Muscle of arm (tissue), 14 donors: ENCODE measurements at places on chromosomes 1 and 21. TPM values are rescaled to one million over a fixed set of nuclear protein-coding genes. Genes with fewer than 3 reads are reported as not detected.

DNA sequence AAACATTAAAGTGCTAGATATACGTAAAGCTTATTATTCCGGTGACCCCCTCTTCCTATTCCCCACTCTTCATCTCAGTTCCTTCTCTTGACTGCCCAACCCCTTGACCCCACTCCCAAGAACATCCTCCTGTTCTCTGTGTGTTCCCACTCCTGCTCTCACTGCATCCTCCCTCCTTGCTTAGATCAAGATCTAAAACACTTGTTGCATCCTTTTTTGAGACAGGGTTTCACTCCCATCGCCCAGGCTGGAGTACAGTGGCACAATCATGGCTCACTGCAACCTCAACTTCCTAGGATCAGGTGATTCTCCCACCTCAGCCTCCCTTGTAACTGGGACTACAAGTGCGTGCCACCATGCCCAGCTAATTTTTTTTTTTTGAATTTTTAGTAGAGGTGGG lies 13.5 kb downstream of the ATP2B4 start:
- DNase-seq = no peak

The EXO1 gene
- 8.1 TPM for polyA plus RNA-seq

DNA sequence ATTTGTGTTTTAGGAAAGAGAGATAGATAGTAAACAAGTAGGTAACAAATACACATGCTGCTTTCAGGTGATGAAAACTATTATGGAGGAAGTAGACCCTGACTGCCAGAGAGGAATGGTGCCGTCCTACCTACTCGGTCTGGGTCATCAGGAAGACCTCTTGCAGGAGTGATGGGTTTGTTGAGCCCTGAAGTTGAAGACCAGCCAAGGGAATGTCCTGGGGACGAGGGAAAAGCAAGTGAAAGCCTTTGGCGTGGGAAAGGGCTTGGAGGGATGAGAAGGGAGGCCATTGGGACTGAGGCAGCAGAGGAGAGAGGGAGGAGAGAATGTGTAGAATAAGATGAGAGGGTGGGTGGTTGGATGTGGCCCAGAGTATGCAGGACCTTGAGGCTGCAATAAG lies 379.5 kb upstream of the USP24 start:
- no peak for DNase-seq

- DNase-seq = peak; percentile 76
These were observed at the start of gene DEGS1 for GRCh38 chr1:224182866-224183590. Gene DEGS1 (plus strand): TSS chr1:224183240. CDS start chr1:224183337, 97 bp downstream.

The PLA2G2D gene
- polyA plus RNA-seq = not detected

- DNase-seq = peak; percentile 32
These were observed 16.0 kb upstream of the ZNF496 start for GRCh38 chr1:247347477-247348222.

GRCh38 chr1:180636138-180636537 lies 4.3 kb downstream of the XPR1 start:
- DNase-seq = no peak

The L1TD1 gene
- polyA plus RNA-seq = 0.84 TPM

DNA sequence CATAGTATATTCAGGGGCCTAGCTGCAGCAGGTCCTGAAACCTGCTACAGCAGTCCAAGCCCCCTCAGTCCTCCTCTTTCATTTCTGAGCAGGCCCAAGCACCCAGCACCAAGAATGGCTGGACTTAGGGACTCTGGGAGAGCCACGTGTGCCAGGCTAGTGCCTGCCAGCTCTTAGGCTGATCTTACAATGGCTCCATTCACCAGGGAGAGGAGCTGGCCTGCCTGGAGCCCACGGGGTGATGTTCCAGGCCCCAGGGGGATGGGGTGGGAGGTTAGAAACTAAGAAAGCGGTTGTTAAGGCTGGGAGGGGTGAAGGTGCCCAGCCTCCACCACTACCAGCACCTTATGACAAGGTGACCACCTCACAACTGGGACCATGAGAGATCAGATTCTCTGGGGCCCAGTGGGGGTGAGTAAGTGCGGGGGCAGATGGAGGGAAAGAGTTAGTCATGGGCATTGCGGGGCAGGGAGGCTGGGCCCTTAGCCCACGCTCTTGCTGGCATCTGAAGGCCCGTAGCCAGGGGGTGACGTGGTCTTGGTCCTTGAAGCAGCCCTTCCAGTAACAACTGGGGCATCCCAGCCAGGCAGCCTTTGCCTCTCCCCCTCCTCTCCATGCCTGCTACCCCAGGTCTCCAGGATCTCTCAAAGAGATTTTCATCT lies 30.3 kb upstream of the CLIC4 start:
- DNase-seq = no peak

DNA sequence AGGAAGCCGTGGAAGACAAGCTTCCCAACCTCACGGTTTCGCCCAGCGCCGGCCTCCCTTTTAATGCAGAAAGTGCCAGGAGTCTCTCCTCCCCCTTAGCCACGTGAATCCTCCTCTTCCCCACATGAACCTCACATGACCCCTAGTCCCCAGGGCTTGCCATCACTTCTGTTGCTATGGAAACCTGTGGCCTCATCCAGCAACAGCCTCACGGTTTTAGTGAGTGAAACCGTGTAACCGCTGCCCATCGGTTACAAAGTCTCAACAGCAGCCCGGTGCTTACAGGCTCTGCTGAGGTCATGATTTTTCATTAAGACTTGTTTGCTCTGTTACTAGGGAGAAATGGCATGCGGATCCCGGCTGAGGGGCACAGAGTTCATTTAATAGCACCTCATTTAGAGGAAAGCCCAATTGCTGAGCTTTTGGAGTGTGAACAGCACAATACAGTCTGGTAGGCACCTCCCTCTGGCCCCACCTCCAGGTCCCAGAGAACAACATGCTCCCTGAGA lies 143.2 kb upstream of the BACE2 start:
- DNase-seq = peak; percentile 53

DNA sequence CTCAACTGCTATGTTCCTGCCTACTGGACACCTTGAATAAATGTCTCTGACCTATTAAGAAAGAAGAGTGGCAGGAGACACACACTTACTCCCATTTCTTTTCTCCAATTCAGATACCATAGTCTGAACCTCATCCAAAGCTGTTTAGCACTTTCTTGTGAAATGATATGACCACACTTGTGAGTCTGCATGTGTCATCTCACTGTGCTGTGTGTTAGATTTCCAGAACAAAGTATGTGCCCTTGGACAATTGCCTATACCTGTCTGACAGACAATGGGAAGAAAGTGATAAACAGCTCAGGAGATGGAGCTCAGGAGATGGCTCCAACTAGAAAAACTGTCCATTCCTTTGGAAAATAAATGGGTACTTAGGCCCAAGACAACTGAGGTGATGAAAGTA lies 48.4 kb downstream of the USP48 start:
- no peak for DNase-seq

The ITLN2 gene
- polyA plus RNA-seq = not detected

The IL24 gene
- not detected for polyA plus RNA-seq

The IFNGR2 gene
- 62.6 TPM for polyA plus RNA-seq

The CTSK gene
- 166 TPM for polyA plus RNA-seq

The MPZ gene
- 13.9 TPM for polyA plus RNA-seq

The PDE9A gene
- 11.5 TPM for polyA plus RNA-seq

The KPRP gene
- polyA plus RNA-seq = not detected

GRCh38 chr21:38384675-38385426 lies 113.4 kb downstream of the ERG start:
- DNase-seq = no peak

DNA sequence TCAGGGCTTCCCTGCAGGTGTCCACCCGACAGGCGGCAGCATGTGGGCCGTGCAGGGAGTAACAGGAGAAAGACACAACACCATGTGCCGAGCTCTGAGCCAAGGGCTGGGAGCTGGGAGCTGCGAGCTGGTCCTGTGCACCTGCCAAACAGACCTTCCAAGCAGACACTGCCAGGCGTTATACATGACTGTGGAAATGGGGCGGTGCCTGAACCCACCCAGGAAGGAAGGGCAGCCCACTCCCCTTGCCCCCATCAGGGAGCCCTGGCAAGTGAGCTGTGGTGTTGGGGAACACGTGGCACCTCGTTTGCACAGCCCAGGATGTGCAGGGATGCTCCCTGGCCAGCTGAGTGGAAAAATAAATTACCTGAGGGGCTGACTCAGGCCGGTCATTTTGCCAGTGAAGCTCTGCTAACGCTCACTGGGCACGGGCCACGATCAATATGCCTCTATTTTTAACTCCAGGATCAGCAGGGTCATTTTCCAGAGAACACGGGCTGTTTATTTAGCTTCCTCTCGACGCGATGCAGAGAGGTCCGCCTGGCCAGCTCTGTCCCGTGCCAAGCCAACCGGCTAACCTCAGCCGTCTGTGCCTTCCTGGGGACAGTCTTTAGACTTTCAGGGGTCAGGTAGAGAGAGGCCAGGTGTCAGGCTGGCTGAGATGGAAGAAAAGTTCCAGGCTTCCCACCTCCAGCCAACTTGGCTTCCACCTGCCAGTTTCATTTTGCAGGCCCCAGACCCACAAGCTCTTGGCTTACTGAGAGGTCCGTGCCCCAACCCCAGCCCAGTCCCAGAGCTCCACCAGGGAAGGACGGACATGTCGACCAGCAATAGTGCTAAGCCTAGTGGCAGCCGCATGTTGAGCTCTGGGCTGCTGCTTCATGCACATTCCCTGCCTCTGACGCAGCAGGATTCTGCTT lies 196.7 kb upstream of the VAMP3 start:
- peak; percentile 44 for DNase-seq

GRCh38 chr1:4494027-4494426 lies 160.4 kb upstream of the AJAP1 start:
- no peak for DNase-seq

DNA sequence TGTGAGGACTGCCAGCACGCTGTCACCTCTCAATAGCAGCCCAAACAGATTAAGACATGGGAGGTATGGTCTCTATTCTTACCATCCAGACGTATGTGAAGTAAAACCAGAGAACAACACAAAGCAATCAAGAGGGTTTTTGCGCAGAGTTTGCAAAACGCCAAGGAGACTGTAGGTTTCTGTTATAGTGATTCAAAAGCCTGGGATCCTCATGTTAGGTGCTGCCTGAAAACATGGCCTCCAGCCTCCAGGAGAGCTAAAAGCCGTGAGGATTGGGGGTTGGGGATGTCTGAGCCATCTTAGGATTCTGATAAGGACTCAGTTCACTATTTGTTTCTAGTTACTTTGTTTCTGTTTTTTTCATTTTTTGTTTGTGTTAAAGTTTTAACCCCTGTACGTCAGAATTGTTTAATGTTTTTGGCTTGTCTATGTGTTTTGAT lies 4.2 kb upstream of the CCT8 start:
- DNase-seq = no peak

- DNase-seq = no peak
These were observed 196.2 kb downstream of the ZC3H11B start for GRCh38 chr1:219416598-219417238.

- DNase-seq = no peak
These were observed 161.7 kb downstream of the ZSCAN20 start for GRCh38 chr1:33634143-33634542.

GRCh38 chr1:222234351-222234750 lies 313.6 kb downstream of the HHIPL2 start:
- DNase-seq = no peak

- DNase-seq = no peak
These were observed 57.6 kb downstream of the ROR1 start for GRCh38 chr1:63831409-63831808.

DNA sequence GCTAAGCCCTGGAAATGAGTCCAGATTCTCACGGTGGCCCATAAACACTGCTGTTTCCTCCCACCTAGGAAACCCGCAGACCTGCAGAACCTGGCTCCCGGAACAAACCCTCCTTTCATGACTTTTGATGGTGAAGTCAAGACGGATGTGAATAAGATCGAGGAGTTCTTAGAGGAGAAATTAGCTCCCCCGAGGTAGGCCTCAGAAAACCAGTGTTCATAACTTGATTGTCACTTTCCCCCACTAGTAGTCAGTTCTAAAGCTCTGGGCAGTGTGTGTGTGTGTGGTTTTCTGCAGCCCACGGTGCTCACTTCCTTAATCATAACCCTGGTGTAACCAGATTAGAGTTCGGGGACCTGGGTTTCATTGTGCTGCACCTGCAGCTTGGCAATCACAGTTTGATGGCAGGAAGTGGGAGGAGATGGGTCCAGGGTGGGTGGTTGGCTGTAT lies 39.1 kb downstream of the CLIC6 start:
- no peak for DNase-seq

GRCh38 chr1:119549719-119550132 lies 42.7 kb downstream of the HSD3B1 start:
- DNase-seq = peak; percentile 70

DNA sequence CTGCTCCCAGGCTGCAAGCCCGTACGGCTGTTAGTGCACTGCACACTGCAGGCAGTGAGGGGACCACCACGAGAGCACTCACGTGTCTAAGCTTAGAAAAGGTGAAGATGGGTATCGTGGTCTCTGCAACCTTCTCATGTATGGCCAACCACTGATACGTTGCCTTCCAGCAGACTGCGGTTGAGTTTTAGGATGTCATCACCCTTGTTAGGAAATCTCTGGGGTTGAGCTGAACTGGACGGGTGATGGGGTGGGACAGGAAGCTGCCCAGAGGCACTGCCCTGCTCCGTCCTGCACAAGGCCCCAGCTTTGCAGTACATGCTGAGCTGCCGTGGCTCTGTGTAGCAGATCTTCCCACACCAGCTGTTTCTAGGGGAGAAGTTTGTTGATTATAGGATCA lies 43.3 kb downstream of the FAAP20 start:
- DNase-seq = no peak
